Left renal pelvis (tissue), 4 donors: ENCODE measurements at places on chromosomes 4 and X.

- DNase-seq: no peak
Measured at GRCh38 chr4:36609661-36610060, 328.2 kb downstream of the DTHD1 start.

DNA sequence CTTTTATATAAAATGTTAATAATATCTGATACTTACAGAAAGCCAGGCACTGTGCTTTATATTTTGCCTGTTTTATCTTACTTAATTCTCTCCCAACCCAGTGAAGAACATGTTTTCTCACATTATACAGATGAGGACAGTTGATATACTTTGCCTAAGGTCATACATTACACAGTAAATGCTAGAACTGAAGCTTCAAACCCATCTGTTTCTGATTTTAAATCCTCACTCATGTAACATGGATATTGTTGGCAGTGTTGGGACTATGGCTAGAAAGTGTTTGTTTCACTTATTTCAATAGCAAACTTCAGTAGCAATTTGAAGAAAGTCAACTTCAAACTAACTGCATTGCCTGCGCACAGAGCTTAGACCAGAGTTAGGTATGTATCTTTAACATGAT is 57.4 kb downstream of the RAPGEF2 start:
- DNase-seq: no peak

DNA sequence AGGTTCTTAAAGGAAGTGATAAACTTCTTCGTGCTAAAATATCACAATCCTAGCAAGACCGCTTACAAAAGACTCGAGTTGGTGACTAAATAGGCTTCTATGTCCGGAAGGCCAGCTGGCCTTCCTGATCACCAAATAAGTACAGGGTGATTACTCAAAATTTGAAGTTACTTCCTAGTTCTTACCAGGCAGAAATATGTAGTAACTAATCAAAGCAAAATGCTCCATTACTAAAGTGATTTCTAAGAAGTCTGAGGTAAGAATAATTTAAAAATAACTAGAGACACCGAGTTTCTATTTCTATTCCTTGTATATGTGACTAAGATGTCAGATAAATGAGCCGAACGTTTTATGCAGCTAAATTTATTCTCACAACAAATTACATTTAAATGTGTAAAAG is 62.2 kb downstream of the NSUN7 start:
- DNase-seq: no peak

- DNase-seq: no peak
Measured at GRCh38 chr4:137389911-137390520, 142.3 kb downstream of the PCDH18 start.

- no peak for DNase-seq
Measured at GRCh38 chr4:89270792-89271191, 36.8 kb downstream of the GPRIN3 start.
